Uterus (tissue), 4 donors: ENCODE measurements at places on chromosomes 11 and 22. TPM values are rescaled to one million over a fixed set of nuclear protein-coding genes. Genes with fewer than 3 reads are reported as not detected.

SCUBE2 gene
- 3.1 TPM for total RNA-seq

CRYAB gene
- 179 TPM for total RNA-seq

CCDC89 gene
- not detected for total RNA-seq

FZD4 gene
- total RNA-seq = 50.3 TPM

OR4B1 gene
- not detected for total RNA-seq

ZNF70 gene
- total RNA-seq = 7.7 TPM

TYR gene
- not detected for total RNA-seq

LARGE1 gene
- total RNA-seq = 56.2 TPM

GRCh38 chr11:99537681-99538080 lies 516.9 kb downstream of the CNTN5 start:
- no peak overlapping the region for H3K4me3 ChIP-seq
- DNase-seq = no peak
- no peaks in the 10 kb centered on the region for H3K27me3 ChIP-seq

DNA sequence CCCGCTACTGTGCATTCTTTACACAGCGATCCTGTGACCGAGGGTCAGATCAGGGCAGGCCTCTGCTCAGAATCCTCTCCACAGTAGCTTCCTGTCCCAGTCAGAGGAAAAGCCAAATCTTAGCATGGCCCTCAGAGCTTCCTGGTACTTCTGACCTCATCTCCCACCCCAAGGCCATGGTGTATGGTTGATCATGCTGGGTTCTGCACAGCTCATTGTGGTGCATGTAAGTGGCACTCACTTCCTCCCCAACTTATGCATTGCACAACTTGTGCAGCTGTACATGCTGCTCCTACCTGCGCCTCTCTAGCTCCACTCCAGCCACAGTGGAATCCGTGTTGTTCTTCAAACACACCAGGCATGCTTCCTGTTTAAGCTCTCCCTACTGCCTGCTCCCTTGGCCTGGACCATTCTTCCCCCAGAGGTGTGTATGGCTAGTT lies 20.3 kb downstream of the BMAL1 start:
- no peak overlapping the region for H3K4me3 ChIP-seq
- no peaks in the 10 kb centered on the region for H3K36me3 ChIP-seq

DNA sequence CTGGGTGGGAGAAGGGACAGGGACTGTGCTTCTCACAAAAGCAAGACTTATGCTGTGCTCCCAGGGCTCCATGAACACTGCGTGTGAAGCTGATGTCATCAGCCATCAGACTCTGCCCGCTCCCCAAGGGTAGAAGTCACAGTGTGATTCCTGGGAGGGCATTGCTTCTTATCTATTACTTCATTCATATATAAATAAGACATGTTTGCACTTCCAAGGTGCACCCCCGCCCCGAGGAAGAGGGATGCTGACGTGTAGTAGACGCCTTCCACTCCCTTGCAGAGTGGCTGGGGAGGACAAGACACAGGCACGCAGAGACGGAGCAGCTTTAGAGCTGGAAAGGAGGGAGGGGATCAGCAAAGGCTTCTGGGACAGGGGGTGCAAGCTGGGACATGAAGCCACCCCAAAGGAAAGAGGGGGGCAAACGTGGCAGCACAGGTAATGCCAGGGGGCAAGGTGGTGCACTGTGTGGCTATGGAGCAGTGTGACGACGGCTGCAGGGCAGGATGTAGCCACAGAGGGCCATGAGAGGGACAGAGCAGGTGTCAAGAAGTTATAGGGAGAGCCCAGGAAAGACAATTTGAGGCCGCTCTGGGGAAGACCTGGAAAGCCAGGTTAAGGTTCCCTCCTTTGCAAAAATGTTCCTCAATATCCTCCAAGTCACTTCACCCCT lies 558.5 kb downstream of the MN1 start:
- H3K4me3 ChIP-seq = no peak overlapping the region
- no peak overlapping the region for H3K27ac ChIP-seq
- no peaks in the 10 kb centered on the region for H3K36me3 ChIP-seq
- no peak for DNase-seq
- H3K27me3 ChIP-seq = no peaks in the 10 kb centered on the region

DNA sequence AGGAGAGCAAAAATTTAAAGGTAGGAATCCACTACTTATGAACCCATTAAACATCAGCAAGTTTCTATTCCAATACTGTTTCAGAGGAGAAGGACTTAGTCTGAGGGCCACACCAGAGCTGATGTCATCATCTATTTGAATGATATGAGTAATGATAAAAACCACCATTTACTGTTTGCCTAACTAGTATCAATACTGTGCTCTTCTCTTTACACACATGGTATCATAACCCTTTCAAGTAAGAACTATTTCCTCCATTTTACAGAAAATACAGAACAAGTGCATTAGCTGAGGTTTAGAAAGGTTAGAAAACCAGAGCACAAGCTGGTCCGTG lies 651.3 kb upstream of the KIRREL3 start:
- no peaks in the 10 kb centered on the region for H3K27me3 ChIP-seq
- DNase-seq = no peak
- H3K4me3 ChIP-seq = no peak overlapping the region

DNA sequence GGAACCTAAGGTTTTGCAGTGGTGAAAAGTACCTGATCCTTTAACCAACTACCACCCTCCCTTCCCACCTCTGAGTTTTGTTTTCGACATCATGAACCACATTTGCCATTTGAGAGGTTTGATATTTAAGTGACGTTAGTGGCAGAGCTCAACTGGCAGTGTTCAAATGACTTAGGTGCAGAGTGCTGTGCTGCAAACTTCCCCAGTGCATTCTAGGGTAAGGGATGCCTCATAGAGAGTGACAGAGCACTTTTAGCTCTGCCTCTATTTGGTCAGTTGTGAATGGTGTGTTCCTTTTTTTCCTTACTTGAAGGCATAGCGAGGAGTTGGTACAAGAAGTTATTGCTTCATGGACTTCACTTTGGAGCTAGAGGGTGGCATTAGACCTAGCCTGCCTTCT lies 9.4 kb downstream of the BMAL1 start:
- no peak for DNase-seq
- H3K4me3 ChIP-seq = no peak overlapping the region
- no peak overlapping the region for H3K27ac ChIP-seq
- no peaks in the 10 kb centered on the region for H3K4me1 ChIP-seq

- no peaks in the 10 kb centered on the region for H3K27me3 ChIP-seq
- no peak overlapping the region for H3K27ac ChIP-seq
- H3K4me1 ChIP-seq = no peaks in the 10 kb centered on the region
- no peaks in the 10 kb centered on the region for H3K36me3 ChIP-seq
These were observed 450.8 kb downstream of the SOX6 start for GRCh38 chr11:15905366-15906104.

DNA sequence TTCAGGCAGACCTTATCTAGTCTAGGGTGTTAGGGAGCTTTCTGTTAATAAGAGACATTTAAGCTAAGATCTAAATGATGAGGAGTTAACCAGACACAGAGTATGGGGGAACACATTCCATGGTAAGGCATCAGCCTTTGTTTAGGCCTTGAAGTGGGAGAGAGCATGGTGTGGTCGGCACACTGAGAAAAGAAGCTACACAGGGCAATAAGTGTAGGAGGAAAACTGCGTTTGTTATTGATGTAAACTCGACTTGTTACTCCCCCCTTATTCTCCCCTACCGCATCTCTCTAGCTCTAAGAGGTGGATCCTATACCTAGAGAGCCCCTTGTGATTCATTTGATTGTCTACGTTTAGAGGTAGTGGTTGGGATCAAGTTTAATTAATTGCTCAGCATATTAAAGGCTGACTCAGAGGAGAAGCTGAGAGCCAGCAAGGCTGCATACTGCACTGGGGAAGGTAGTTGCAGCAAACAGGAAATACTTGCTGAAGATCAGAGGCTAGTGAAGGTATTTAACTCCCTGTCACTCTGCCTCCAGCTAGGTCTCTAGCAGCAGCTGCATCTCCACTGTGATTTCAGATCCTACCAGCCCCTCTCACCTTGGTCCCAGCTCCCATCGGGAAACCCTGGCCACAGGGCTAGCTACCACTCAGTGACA lies 86.8 kb upstream of the TEAD1 start:
- no peaks in the 10 kb centered on the region for H3K36me3 ChIP-seq
- H3K27me3 ChIP-seq = no peaks in the 10 kb centered on the region
- DNase-seq = no peak
- H3K27ac ChIP-seq = peak overlapping the region; percentile 25
- H3K4me1 ChIP-seq = no peaks in the 10 kb centered on the region

DNA sequence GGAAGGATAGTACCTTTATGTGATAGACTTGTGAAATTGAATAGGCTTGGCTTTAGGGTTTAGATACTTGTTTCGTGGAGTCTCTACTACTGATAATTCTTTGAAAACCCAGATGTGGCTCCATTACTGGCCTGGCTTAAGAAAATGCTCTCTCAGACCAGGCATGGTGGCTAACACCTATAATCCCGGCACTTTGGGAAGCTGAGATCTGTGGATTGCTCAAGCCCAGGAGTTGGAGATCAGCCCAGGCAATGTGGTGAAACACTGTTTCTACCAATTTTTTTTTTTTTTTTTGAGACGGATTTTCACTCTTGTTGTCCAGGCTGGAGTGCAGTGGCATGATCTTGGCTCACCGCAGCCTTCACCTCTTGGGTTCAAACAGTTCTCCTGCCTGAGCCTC lies 40.9 kb downstream of the ATG13 start:
- peak; percentile 54 for DNase-seq
- H3K27me3 ChIP-seq = no peaks in the 10 kb centered on the region
- H3K27ac ChIP-seq = no peak overlapping the region
- H3K36me3 ChIP-seq = no peaks in the 10 kb centered on the region

GRCh38 chr22:44930016-44930710 lies 79.6 kb downstream of the PHF21B start:
- H3K36me3 ChIP-seq = no peaks in the 10 kb centered on the region
- no peaks in the 10 kb centered on the region for H3K27me3 ChIP-seq
- H3K4me1 ChIP-seq = peaks cover 7% of the 10 kb centered on the region
- no peak overlapping the region for H3K27ac ChIP-seq
- DNase-seq = no peak

DNA sequence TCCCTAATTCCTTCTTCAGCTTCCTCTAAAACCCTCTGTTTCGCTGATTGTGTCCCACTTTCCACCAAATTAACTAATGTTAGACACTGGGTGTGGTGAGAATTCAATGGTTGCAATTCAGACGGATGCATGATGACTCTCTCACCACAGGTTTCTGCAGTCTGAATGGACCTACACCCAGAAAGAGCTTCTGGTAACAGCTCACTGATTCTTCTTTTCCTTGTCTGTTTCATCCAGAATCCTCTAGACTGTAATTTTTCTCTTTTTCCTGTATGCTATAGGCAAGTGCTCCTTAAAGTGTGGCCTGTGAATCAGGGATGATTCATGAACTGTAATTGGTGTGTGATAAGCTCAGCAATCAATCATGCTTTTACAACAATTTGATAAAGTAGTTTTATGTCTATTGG lies 18.1 kb downstream of the MMP10 start:
- no peak for DNase-seq
- H3K36me3 ChIP-seq = no peaks in the 10 kb centered on the region
- no peaks in the 10 kb centered on the region for H3K27me3 ChIP-seq
- no peaks in the 10 kb centered on the region for H3K4me1 ChIP-seq
- H3K4me3 ChIP-seq = no peak overlapping the region
- no peak overlapping the region for H3K27ac ChIP-seq

DNA sequence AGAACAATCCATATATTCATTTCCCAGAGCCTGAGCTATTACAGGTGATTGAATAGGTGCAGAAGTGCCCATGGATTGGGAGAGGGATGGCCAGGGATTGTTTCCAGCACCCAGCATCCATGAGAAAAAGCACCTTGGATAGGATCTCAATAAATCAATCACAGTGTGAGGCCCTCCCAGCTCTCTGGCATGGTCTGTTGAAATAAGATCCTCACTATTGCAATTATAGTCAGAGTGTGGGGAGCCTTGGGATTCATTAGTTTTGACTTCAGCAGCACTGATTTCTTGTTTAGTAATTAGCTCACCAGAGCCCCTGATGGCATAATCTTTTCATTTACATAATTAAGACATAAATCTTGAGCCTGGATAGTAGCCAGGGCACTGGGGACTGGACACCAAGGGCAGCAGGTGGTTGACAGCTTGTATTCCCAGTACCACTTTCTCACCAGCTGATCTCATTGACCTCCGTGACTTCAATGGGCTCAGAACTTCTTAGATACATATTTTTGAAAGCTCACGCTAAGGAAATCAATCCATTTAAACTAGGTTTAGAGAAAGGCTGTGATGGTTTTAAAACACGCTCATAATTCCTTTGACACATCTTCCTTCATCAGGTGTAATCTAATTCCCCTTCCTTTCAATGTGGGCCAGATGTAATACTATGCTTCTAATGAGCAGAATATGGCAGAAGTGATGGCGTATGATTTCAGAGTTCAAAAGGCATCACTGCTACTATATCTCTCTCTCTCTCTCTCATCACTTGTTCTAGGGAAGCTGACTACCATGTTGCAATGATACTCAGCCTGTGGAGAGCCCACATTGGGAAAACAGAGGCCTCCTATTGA lies 22.1 kb upstream of the DRD2 start:
- H3K4me1 ChIP-seq = no peaks in the 10 kb centered on the region
- no peak overlapping the region for H3K4me3 ChIP-seq
- DNase-seq = no peak
- no peak overlapping the region for H3K27ac ChIP-seq

- H3K4me3 ChIP-seq = peak overlapping the region; percentile 59
- H3K4me1 ChIP-seq = peaks cover 22% of the 10 kb centered on the region
- H3K36me3 ChIP-seq = no peaks in the 10 kb centered on the region
- H3K27ac ChIP-seq = peak overlapping the region; percentile 42
- no peaks in the 10 kb centered on the region for H3K27me3 ChIP-seq
- no peak for DNase-seq
These were observed 643 bp downstream of the TIGD3 start for GRCh38 chr11:65355013-65355775.

DNA sequence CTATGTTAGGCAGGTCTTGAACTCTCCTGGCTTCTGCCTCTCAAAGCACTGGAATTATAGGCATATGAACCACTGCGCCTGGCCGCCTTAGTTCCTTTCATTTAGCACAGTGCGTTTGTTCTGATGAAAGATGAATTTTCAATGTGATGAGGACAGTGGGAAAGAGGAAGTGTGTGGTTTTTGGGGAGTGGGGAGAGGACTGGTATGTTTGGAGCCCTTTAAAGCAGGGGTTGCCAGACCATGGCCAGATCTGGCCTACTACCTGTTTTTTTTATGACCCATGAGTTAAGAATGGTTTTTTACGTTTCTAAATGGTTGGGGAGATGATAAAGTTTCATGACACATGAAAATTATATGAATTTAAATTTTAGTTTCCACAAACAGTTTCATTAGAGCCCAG lies 12.5 kb downstream of the ATXN10 start:
- no peak for DNase-seq
- no peak overlapping the region for H3K4me3 ChIP-seq
- H3K4me1 ChIP-seq = no peaks in the 10 kb centered on the region

DNA sequence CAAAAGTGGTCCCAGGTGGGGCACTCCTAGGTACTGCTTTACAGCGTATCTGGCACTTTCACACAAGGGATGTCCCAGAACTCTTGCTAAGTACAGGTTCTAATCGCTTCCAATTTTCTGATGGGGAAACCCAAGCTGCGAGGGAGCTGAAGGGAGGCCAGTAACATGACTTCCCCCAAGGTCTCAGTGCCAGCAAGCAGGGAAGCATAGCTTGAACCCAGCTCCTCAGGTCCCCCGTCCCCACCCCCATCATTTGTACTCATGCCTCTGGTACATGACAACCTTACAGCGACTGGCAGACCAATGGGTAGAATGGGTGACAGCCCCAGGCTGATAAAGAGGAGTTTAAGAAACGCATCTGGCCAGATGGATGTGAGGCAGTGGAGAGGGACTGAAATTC lies 716 bp upstream of the ABCC8 start:
- no peaks in the 10 kb centered on the region for H3K36me3 ChIP-seq
- H3K27ac ChIP-seq = no peak overlapping the region
- no peak overlapping the region for H3K4me3 ChIP-seq
